ENCODE measurements at places on chromosomes 3 and 15. TPM values are rescaled to one million over a fixed set of nuclear protein-coding genes. Genes with fewer than 3 reads are reported as not detected.
A peak's percentile ranks its signal among the peaks of the same experiment; 100 is the strongest.

DNA sequence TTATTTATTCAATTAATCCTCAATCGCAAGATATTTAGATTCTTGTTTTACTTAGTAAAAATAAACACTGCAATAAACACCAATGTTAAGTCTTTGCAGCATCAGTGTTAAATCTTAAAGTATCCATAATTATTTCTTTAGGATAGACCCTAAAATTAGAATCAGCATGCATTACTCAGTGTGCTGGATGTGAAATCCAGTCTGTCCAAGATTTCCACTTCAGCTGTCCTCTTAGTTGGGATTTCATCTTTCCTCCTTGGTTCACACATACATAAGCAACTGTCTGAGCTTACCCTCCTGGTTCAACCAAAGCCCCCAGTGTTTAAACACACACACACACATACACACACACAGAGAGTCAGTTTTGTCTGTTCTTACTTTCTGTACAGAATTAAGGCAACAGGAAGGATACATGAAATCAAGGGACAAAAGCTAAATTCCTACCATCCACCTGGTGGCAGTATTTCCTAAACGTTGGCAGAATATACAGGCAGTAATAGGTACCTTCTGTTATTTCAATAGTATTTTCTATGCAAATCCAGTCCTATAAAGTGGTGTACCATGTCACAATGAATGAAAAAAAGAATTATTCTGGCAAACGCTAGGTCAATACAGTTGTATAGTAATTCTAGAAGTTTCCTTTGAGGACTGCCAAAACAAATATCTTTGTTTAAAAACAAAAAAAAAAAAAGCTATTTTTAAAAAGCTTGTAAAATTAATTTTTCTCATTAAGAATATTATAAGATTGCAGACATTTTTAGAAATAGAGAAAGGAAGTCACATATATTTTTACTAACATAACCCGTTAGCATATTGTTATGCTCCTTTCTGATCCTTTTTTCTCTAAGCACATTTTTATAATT lies 27.3 kb upstream of the DMXL2 start:
- no peak for DNase-seq

DNA sequence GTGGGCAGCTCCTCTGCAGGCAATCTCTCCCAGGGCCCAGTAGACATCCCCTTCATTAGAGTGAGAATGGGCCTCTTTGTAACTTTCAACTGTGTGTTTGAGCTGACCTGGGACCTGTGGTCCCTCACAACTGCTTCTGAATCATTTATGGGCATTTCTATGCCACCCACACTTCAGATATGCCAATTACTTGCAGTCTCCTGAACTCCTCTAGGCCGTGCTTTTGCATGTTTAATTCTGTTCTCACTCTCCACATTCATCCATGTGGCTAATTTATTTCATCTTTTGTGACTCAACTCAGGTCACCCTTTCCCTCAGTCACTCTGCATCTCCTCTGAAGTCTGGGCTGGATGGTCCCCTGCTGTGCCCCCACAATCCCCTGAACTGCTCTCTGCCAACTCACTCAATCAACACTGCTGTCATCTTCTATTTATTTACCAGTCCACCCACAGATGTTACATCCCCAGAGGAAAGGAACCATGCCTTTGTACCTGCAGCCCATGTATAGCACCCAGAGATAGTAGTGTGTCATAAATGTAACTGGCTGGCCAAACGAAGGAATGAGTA lies 364.7 kb downstream of the EPHB1 start:
- DNase-seq, result no peak

DNA sequence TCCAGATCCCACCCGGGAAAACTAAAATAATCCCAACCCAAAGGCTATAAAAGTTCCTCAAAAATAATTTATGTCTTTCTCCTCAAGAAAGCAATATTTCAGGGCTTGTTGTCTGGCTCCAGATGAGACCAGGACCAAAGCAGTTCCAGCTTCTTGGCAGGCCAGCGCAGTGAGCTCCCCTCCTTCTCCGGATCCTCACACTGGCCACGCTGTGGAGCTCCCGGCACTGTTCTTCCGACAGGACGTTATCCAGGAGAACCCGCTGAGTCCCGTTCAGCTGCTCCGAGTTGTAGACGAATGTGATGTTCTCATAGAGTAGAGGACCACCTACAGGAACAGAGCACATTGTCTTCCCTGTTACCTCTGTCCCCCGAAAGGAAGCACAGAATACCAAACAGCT lies 146.3 kb downstream of the P3H2 start:
- no peak for DNase-seq

GRCh38 chr3:73351423-73352071 lies 273.2 kb downstream of the PDZRN3 start:
- DNase-seq, result no peak

GRCh38 chr3:4644951-4645350 lies 151.8 kb downstream of the ITPR1 start:
- no peak for DNase-seq

DNA sequence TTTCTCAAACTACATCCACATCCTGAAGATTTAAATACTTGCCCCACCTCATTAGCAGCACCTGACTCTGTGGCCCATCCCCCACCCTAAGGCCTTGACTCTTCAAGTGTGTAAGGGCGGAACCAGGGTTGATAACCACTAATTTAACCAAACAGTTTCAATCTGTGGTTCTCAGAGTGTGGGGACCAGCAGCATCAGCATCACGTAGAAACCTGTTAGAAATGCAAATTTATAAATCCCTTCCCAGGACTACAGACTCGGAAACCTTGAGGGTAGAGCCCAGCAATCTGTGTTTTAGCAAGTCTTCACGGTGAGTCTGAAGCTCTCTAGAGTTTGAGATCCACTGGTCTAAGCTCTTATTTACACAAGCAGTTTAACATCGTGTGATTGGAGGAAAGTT lies 12.4 kb downstream of the GNB4 start:
- DNase-seq, result peak; percentile 41

DNA sequence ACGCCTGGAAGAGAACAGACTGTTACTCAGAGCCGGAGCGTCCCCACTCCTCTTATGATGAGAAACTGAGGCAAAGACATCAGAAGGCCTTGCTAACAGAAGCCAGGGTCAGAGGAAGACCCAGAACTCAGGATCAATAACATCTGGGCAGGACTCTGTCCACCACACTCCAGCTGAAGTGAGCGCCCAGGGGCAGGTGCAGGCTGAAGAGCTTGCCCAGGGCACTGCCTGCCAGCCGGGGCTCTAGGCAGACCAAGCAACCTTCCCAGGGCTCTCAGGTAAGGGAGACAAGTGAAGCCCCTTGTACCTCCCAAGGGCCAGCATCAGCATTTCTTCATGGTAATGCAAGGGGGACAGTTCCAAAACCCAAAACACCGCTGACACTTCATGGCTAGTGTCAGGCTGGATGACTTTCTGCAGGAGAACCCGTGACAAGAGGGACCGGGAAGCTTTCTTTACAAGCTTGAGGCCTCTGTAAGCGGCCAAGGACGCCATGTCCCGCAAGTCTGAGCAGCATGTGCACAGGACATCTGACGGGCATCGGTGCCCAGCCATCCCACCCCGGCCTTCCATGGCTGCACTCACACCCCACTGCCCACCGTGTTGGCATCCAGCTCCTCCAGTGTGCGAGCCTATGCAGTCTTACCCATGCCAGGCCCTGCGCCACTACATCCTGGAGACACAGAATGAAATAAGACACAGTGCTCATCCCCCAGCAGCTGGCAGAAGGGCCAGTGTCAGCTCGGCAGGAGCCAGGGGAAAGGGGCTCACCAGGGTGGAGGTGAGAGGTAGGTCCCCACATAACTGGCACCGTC lies 14.1 kb downstream of the XXYLT1 start:
- DNase-seq, result no peak

GRCh38 chr15:93317772-93318171 lies 228.8 kb upstream of the RGMA start:
- no peak for DNase-seq

DNA sequence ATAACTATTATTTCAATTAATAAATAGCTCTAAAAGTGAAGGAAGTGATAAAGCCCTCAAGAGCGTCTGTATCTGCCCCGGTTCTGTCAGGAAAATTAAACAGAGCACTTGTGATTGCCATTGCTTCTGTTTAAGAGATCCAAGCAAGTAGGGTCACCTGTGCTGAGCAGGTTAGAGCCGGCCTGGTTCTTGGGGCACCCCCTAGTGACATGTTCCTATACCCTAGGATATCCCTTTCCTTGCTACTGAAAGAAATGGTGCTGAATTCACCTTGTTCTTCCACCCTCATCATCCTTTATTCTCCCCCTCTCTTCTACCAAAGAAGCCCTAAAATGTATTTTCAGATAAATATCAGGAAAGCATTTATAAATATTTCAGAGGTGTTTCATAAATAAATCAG lies 323.5 kb downstream of the RORA start:
- no peak for DNase-seq

GRCh38 chr3:133503409-133503808 lies 70.1 kb upstream of the CDV3 start:
- no peak for DNase-seq

DNA sequence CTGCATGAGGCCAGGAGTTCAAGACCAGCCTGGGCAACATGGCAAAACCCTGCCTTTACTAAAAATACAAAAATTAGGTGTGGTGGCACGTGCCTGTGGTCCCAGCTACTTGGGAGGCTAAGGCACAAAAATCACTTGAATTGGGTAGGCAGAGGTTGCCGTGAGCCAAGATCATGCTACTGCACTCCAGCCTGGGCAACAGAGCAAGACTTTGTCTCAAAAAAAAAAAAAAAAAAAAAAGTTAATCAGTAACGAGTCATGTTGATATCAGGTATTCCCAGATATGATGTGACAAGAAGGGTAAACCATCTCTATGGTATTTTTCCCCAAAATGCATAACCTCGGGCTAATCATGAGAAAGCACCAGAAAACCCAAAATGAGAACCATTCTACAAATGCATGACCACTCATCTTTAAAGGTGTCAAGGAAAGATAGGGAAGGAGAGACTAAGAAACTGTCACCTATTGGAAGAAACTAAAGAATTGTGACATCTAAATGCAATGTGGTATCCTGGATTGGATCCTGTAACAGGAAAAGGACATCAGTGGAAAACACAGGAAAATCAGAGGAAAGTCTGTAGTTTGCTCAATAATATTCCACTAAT lies 66.5 kb upstream of the MAP4 start:
- no peak for DNase-seq

GRCh38 chr3:185330644-185331043 lies 32.3 kb upstream of the MAP3K13 start:
- no peak for DNase-seq

DNA sequence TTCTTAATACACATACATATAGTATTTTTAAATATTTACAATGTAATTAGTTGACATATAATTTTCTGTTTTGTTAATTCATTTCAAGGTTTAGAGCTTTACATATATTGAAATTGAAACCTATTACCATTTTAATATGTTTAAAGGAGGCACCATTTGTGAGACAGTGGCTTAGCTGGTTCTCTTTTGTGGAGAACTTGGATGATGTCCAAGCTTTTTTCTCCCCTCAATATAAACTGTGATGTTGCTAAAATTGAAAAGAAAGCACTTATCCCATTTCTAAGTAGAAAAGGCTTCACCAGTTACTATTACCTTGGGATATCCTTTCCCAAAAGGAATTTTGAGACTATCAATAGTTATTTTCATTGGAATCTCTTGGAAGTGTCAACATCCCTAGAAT lies 707.2 kb downstream of the NTRK3 start:
- DNase-seq, result no peak

DNA sequence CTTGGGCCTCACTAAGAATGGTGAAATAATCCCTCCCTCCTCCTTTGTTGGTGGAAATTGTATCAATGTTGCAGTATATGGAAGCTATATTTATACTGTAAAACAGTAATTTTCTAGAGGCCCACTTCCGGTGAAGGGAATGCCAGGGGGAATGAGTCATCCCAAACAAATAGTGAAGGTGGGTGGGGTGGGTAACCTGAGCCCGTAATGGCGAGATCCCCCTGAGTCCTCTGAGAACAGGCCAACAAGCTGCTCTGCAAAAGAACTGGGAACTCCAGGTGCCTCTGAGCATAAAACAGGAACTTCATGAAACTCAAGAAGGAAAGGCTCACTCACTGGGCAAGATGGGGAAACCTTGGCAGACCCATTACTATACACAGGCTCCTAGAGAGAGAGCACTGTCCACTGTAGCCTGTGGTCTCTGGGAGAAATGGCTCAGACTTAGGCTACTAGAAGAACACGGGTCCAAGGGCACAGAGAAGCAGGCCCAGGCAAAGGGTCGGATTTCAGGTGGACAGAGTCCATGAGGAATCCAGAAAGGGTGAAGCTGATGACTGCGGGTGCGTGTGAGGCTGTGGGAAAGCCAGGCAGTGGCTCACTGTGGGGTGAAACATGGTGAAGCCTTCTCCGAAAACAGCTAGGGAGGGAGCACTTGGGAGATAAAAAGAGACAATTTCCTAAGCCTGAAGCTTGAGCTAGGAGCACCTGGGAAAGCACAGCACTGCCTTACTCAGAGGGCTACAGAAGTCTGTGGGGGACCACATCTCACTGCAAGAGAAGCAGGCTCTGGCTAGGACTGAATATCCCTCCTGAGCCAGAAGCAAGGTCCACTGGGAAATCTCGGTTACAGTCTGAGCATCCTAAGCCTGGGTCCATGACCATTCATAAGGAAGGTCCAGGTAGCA lies 19.8 kb downstream of the LARP6 start:
- DNase-seq, result no peak

DNA sequence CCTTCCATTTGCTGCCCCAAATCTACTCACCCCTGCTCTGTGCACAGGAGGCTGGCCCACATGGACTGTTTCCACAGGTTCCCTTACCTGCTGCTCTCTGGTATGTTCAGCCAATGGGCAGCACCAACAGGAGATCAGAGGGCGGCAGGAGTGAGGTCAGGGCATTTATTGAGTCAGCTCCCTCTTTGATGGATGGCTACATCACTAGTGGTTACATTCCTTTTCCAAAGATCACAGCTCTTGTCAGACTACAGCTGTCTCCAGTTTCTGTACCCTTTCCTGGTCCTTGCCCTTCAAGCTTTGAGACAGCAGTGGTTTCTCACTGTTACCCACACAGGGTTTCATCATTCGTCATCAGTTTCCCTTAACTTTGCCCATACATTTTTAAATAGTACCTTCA lies 325.1 kb downstream of the SUCLG2 start:
- no peak for DNase-seq

- DNase-seq, result no peak
These were observed 80.5 kb downstream of the UBE2E2 start for GRCh38 chr3:23283625-23284024.

DNA sequence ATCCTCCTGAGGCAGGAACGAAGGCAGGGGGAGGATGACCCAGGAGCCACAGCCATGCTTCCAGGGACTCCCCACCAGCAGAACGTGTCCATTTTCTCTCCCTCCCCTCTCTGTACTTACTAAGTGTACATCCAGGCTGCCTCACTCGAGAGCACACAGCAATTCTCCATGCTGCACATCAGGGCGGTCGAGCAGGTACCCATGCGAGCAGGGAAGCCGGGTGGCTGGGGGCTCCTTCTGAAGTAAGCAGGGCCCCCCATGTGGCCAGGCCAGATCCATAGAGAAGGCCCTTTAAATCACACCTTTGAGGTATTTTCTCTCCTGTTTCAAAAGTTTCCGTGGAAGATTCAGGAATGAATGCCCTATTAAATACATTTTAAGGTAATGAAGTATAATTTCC lies 41.2 kb upstream of the SLC6A11 start:
- no peak for DNase-seq

Gene CBLB
- total RNA-seq, result 69.2 TPM

Gene GOLGA6B
- not detected for total RNA-seq

Gene SERP1
- 87.2 TPM for total RNA-seq

Gene NR2E3
- not detected for total RNA-seq

Gene KNL1
- total RNA-seq, result 5.1 TPM

Gene TRMT10C
- total RNA-seq, result 34.6 TPM

Gene GOLGA8J
- total RNA-seq, result not detected

Gene SMCO1
- total RNA-seq, result not detected

Gene BUB1B
- 4.2 TPM for total RNA-seq

Data from activated B cell treated with CpG ODN at 0.5 μM for 24 hours (primary cell).